Activated CD4-positive, alpha-beta T cell treated with anti-CD3 and anti-CD28 coated beads, Interleukin-2, amount 50 U/mL, for 48 hours (primary cell): ENCODE measurements at places on chromosomes 5 and 9.

GRCh38 chr5:65327582-65327981, 154.1 kb downstream of the ADAMTS6 start:
- no peak for DNase-seq

DNA sequence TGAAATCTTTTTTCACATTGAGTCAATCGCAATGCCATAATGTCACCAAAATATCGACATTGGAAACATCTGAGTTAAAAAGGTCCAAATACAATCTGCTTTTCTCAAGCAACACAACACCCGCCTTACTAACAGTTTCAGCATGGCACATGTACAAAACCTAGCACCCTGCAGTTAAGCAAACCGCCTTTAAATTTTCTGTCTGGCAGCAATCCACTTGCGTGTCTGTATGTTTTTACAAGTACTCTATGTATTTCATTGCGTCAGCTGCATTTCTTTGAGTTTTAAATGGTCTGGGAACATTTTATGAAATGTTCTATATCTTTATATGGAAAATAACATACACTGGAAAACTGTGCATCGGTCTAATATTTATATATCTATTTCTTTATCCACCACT, 134.6 kb downstream of the DENND1A start:
- no peak for DNase-seq

GRCh38 chr9:71760901-71761300, 7.4 kb downstream of the CEMIP2 start:
- DNase-seq: no peak

DNA sequence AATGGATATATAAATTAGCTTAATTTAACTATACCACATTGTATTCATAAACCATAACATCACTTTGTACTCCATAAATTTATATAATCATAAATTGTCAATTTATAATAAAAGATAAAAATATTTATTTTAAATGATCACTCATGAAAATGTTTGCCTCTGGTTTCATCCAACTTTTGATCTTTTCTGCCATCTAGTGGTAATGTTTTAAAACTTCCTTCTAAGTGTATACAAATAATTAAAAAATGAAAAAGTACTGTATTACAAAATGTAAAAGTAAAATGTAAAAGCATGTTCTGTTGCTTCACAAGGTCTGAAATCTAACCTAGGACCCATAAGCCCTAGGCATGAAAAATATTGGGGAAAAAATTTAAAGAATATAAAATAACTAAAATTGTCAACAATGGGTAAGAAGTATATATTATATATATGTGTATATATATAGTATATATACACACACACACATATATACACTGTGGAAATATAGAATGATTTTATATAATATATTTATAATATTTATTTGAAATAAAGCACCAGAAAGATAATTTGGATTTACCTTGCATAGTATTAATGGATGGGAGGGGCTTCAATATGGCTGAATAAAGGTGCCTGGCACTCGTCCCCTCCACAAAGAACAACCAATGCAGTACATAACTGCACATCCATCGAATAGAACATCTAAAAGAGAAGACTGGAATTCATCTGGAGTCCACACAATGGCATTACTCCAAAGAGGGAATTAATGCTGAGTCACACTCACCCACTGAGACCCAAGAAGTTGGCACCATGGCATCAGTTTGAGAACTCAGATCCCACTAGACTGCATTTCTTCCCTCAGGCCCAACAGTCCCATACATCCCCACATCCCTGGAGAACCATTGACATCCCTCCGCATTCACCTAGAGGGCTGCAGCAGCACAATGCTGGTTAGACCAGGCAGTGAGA, 32.5 kb downstream of the ANXA1 start:
- DNase-seq: no peak

- no peak for DNase-seq
Observed at GRCh38 chr9:135683401-135684034, 15.8 kb downstream of the SOHLH1 start.
